ENCODE measurements at places on chromosomes 6 and 20.

- peak; percentile 7 for DNase-seq
These were observed 237.8 kb downstream of the LY86 start for GRCh38 chr6:6826095-6826901.

- DNase-seq, result no peak
These were observed 4.6 kb upstream of the OSBPL2 start for GRCh38 chr20:62233684-62234083.

GRCh38 chr6:40962241-40962640 lies 76.8 kb downstream of the UNC5CL start:
- DNase-seq, result peak; percentile 22

DNA sequence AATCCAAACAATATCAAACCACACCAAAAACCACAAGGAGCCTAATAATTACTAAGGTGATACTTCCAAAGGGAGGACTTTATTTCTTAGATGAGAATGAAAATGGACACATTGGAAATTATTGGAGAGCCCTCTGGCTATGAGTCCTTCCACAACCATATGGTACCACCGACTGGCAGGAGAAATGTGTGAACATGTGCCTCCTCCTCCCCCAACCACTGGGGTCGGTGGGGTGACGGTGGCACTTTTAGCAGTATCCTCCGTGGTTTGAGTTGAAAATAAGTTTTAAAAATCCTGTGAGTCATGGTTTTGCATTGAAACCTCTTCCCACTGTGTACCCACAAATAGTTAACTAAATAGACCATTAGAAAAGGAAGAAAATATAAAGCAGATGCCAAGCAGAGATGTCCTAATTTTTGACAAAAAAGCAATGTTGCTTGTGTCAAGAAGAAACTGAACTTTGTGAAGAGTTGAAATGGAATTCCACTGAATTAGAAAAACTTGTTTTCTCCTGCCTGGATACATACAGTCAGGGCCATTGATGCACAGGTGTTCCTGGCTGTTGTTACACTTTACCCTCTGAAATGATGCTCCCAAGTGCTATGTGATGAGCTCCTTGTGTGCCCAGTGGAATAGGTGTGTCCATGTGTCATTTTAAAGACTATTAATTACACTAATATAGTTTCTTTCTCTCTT lies 3.2 kb downstream of the EDN1 start:
- no peak for DNase-seq

- no peak for DNase-seq
These were observed 20.1 kb downstream of the ACOT13 start for GRCh38 chr6:24686946-24687345.

- no peak for DNase-seq
These were observed 119.4 kb downstream of the SYNDIG1 start for GRCh38 chr20:24588725-24589340.

DNA sequence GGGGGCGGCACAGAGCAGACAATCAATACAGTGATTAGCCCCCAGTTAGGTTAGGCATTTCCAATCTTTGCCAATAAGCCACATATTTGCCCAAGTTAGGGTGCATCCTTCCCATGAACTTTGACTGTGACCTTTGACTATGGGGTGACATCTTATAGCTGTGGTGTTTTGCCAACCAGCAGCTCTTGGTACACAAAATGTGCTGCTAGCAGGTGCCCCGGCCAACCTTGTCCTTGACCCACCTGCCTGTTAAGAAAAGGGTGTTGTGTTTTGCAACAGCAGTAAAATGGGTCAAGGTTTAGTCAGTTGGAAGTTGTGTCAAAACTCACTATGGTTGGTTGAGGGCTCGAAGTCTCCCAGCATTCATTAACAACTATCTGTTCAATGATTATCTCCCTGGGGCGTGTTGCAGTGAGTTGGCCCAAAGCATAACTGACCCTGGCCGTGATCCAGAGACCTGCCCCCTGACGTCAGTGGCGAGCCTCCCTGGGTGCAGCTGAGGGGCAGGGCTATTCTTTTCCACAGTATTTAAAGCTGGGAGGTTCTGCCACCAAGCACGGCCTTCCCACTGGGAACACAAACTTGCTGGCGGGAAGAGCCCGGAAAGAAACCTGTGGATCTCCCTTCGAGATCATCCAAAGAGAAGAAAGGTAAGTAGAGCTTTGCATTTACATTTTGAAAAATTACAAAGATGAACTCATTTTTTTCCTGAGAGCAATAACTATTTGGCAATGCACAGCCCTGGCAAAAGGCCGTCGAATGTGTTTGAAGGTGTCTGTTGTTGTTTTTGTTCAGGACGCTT lies at the start of gene PCK1:
Gene PCK1, plus strand, starts transcription at position 557 of the 802 bp plus-strand sequence. CDS start 302 bp downstream, outside the sequence.
- no peak for DNase-seq

DNA sequence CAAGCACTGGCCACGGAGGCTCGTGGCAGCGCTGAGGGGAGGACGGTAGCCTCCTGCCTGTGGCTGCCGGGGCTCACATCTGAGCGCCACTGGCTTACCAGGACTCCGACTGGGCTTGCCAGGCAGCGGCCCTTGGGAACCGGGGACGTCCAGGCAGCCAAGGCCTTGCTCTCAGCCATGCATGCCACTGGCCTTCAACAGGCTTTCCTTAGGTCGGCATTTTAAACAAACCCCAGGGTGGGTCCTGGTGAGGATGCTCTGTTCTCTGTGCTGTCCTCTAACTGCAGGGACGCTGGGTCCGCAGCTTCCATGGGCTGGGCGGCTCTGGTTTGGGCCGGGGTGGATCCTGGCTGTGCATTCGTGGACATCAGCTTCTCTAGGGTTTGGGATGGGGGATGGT lies 59.1 kb upstream of the BHLHE23 start:
- DNase-seq, result no peak

GRCh38 chr6:57434944-57435343 lies 117.5 kb downstream of the PRIM2 start:
- DNase-seq, result no peak

GRCh38 chr20:52833901-52834300 lies 138.3 kb upstream of the TSHZ2 start:
- DNase-seq, result no peak

GRCh38 chr6:76509397-76509796 lies 436.9 kb upstream of the IMPG1 start:
- no peak for DNase-seq

DNA sequence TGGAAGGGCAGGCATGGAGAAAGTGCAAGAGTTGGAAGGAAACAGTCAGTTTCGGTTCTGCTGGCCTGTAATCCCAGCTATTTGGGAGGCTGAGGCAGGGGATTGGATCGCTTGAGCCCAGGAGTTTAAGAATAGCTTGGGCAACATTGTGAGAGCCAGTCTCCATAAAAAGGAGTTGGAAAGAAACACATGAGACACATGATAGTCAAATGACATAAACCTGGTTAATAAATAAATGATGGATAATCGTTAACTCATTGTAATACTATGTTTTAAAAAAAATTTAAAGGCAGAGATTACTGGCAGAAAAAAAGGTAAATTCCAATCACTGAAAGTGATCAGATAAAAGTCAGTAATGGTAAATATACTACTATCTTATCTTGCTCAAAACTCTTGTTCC lies 37.2 kb upstream of the PHACTR1 start:
- DNase-seq, result no peak

DNA sequence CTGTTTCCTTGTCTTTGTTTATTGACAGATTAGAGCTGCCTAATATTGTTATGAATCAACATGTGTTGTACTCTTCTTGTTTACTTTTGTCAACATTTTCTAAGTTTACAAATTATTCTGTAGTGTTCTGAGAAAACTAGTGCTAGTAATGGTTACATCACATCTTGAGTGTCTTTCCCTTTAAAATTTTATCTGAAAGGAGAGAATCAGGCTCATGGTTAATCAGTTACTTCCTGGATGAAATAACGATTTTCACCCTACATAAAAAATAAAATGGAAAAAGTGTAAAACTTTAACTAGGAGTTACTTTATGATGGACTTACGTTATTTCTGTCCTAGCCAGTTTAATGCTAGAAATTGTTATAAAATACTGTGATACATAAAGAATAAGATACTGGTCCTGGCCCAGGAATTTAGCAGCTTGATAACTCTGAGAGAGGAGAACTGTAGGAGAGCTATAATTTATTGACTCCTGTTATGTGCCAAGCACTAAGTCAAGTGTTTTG lies 26.4 kb upstream of the BMP5 start:
- DNase-seq, result no peak

DNA sequence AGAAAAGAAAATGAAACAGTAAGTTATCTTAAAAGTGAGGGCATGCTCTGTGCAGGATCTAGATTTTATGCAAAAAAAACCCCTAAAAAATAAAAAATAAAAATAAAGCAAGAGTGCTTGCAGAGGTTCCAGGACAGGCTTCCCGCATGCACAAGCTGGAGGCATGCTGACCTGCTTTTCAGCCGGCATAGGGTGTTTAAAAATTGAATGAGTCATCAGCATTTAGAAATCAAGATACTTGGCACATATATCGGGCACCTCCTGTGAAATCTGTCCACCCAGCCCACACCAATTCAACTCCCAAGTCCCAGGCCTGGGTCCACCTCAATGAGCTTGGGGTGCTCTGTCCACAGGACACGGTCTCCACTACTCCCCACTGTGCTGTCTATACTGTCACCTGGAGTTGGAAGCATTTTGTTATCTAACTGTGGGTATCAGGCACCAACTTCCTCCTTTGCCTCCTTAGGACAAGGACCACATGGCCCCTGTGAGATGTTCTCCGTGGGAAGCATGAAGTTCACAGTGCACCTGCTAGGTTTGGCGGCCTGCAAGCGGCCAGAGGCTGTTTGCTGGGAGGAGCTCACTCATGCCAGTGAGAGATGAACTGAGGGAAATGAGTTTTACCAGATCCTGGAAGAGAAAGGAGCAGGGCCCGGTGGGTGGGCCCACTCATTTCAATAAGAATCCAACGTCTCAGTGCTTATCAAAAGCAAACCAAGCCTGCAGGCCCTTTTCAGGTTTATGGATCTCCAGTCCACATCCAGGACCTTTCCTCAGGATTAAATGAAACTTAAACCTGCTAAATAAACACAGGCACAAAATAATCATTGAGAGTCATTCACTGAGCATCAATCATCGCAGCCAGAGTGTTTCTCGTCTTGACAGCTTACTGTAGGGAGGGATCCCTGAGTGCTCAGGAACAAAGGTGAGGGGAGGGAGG lies 121.1 kb downstream of the FOXA2 start:
- no peak for DNase-seq

DNA sequence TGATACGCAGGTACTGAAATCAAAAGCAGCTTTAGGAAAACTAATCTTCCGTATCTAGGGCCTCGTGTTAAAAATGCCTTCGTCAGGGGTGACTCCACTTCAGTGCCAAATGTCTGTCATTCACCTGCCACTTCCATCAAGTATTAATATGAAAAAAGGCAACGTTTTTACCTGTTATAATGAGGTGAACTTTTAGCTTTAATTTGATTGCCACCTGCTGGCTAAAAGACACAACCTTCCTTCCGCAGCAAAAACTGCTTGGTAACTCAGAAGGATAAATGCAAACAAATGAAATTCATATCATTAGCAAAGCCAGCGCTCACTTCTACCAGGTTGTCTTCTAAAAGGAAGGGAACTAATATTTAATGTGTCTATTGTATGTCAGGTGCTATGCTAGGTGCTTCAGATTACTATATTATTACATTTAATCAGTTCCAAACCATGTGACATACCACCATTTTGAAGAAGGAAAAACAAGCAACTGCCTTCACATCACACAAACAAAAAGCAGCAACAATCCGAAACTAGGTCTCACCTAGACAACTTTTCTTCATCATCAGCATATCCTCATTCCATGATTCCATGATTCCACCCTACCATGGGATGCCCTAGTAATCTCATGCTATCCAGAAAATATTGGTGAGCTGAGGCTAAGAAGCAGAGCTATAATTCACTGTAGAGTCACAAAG lies 20.6 kb upstream of the ARHGAP18 start:
- no peak for DNase-seq

- peak; percentile 23 for DNase-seq
These were observed 661 bp upstream of the HEBP2 start for GRCh38 chr6:138403324-138403800.

GRCh38 chr6:37913210-37913609 lies 93.7 kb downstream of the ZFAND3 start:
- DNase-seq, result no peak

DNA sequence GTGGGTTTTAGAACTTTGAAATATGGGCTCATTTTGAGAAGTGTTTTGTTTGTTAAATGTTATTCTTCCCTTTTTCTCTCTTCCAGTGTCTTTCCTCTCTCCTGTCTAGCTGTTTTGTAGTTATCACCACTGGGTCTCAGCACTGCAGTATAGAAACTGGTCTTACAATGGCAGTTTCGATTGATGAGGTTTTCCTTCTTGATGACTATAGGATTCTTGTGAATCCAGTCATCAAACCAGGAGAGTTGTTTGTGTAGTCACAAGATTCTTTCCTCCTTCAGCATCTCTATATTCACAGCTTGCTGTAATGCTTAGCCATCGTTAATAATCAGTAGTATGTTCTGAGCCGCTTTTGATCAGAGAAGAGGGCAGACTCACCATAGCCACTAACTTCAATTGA lies 172.3 kb downstream of the OGFRL1 start:
- no peak for DNase-seq

DNA sequence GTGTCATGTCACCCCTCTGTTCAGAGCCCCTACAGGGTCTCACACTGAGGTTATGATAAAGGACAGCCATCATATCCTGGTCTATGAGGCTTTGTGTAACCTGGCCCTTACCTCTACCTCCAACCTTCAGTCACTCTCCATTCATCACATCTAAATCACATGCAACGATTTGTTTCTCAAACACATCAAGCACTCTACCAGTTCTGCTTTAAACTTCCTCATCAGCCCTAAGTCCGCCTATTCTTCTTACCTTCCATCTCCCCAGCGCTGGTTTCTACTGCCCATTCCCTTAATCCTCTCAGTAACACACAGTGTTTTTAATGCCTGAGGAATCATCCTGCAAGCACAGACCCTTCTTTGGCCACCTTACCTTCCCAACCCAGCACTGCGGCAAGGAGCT lies 17.9 kb upstream of the BACH2 start:
- no peak for DNase-seq

GRCh38 chr6:166624275-166624674 lies 2.8 kb downstream of the RPS6KA2 start:
- DNase-seq, result no peak

GRCh38 chr20:41716911-41717310 lies 98.7 kb upstream of the CHD6 start:
- no peak for DNase-seq

- DNase-seq, result no peak
These were observed 326.6 kb upstream of the RNF24 start for GRCh38 chr20:4341804-4342485.

DNA sequence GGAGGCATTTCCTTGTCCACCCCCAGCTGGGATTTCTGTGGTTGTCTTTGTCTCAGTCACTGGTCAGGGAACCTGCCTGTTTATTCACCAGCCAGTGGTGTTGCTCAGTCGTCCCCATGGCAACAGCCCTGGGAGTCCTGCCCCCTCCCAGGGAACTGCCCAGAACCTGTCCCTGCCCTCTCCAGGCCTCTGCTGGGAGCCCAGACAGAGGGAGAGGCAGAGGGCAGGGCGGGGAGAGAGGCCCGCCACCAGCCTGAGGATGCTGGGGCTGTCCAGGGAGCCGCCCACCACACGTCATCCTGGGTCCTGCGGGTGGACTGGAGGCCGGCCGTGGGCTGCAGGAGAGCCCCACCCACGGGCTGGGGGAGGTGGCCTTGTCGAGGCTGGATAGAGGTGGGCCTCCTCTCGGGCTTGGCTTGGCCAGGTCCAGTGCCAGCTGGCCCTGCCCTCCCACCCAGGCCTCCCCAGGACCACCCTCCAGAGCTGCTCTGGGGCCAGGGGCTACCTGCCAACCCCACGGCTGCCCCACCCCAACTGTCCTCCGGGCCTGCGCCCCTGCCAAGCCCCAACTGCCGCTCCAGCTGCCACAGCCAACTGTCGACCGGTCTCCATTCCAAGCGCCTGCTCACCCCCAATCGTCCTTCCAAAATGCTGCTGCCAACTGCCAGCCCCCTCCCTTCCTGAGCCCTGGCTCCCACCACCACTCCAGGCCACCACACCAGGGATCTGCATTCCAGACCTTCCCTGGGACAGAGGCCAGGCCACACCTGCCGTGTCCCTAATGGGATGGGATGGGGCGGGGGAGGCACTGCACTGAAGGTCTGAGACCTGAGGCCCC lies 4.2 kb upstream of the ZBTB46 start:
- DNase-seq, result no peak
